Stimulated activated CD4-positive, alpha-beta T cell treated with anti-CD3 and anti-CD28 coated beads, Interleukin-4, amount 100 ng/mL, for 48 hours (primary cell): ENCODE measurements at places on chromosomes 5 and 9.

- no peak for DNase-seq
These were observed 676.3 kb upstream of the GRAMD2B start for GRCh38 chr5:125746917-125747316.

DNA sequence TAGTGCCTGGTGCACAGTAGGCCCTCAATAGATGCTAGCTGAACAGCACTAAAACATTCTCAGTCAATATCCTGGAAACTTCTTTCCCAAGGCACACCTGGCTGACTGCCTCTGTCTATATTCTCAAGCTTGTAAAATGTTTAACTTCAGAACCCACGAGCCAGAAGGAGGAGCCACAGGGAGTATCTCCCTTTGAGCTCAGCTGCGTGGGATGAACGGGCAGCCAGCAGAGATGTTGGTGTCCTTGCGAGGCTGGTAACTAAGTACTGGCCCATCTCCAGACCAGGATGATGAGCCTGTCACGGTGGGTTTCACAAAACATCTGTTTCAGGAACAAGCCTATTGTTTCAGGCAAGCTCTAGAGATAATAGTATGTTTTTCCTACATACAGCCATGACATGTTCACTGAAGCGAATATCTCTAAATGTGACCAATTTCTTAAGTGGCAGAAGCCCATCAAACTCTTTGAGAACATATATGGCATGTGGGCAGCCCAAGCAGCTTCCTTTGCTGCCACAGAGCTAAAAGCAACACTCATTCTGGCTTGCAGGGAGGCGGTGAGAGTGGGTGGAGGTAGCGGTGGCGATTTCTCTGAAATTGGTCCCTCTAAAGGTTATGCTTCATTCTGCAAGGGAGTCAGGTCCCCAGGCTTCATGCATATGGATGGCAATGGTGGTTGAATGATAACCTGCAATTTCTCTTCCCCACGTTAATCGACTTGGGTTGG is 206.2 kb downstream of the TTLL11 start:
- DNase-seq: peak; percentile 7

DNA sequence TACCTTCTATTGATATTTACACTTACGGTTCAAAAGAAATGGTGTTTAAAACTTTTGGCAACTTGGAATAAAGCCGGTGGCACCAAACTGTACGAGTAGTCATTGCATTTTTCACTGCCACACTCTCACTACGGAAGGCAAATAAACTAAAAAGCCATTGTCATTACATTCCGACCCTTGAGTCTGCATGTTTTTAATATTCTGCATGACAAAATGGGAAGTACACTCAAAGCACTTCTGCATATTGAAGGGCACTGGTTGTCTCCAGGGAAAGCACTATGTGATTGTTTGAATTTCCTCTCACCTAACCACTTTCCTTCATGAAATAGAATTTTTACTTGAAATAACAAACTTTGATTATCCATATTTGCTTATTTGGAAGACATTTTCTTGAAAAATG is 426.3 kb downstream of the CETN3 start:
- no peak for DNase-seq

DNA sequence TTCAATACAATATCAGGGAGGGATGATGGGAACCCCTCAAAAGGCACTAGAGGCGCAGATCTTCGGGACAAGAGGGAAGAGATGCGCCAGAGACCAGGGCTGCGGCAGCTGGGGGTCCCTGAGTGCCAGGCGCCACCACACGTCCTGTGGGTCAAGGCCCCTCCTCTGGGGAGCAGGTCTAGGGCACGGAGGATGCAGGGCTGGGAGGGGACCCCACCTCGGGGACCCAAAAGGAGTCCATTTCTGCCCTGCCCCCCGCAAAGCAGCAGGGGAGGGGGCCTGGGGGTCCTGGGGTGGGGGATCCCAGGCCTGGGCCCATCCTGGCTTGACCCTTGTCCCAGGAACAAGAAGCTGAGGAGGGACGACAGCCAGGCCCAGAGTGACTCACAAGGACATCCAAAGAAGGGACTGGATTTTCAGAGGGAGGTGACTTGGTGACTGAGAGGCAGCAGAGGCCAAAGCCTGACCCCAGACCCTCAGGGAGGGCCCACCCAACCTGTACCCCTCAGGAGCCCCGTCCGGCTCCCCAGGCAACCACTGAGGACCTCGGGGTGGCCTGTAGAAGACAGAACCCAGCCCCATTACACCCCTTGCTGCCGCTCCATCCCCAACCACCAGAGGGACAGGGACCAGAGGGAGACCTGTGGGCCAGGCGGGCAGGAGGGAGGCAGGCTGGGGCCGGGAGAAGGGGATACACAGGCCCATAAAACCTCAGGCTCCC is 54.2 kb downstream of the LRSAM1 start:
- peak; percentile 42 for DNase-seq

DNA sequence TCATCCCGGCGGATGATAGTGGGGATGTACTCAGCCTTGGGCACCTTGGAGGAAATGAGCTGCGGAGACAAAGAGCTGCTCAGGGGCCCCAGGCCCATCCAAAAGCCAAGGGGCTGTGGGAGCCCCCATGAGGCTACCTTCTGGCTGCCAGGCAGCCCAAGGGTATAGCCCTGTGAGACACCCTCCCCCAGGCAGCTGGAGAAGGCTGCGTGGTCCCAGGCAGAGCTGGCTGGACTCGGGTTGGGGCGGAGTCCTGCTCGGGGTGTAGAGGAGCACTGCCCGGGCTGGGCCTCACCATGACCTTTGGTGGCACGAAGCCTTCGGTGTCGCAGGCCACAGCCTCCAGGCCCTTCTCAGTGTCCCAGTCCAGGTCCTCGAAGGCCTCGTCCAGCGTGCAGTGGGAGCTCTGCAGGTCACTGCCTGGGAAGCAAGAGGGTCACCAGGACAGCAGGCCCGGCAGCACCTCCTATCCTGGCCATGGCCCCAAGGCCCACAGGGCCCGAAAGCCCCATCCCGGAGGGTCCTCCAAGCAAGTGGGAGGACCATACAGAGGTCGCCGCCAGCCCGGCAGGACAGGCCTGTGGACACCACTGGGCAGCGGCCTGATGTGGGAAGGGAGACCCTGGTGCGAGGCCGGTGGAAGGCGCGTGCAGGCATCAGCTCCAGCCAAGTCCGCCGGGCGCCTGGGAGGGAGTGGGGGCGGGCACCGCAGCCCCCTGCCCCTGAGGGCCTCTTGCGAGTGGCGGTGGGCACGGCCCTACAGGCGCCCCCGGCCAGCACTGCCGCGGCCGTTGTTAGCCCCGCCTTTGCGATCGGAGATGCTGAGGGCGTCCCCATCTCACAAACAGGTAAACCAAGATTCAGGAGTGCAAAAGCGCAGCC is 6.1 kb downstream of the NSMF start:
- no peak for DNase-seq

- no peak for DNase-seq
These were observed 200.4 kb downstream of the LRRC70 start for GRCh38 chr5:62779010-62779422.

GRCh38 chr9:12875191-12875590 is 100.4 kb downstream of the LURAP1L start:
- no peak for DNase-seq

- no peak for DNase-seq
These were observed 11.7 kb downstream of the OLFML2A start for GRCh38 chr9:124788542-124789217.

DNA sequence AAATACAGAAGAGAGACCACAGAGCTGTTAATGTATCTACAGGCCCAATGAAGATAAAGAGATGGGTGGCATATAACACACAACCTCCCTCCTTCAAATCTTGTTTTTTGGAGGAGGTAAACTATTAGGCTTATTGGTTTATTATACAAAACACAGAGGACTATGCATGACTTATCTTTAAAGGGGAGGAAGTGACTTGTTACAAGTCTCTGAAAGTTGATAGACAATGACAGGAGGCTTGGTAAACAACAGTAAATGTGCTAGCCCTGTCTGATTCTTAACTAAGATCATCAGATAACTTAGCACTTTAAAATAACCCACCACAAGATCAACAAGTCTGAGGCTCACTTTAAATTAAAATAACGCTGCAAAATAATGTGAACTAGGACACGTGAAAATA is 219.0 kb downstream of the MLLT3 start:
- no peak for DNase-seq

DNA sequence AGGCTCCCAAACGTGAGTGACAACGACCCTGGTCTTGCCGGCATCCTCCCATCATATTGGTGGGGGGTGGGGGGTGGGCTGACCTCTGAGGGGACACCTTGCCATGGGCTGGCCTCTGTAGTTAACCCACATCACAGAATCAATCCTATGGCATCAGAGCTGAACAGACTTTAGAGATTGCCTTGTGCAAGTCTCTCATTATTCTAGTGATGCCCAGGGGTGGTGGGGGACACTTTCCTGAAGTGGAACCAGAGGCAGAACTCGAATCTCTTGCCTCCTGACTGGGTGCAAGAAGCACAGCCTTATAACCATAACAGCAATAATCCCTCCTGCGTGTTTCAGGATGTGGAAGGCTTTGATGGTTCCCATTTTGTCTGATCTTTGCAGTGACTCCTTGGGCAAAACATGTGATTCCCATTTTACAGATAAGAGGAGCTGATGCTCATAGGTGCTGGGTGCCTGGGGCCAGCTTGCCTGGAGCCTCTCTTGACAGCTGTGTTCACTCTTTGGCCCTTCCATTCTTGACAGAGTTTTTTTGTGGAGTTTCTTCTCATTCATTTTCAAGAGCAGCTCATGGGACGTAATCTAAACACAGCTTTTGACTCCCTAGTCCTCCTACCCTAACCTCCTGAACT is 18.6 kb upstream of the PITX1 start:
- no peak for DNase-seq

GRCh38 chr9:6305954-6306563 is 22.1 kb upstream of the TPD52L3 start:
- DNase-seq: no peak

GRCh38 chr9:14941501-14942405 is 31.5 kb upstream of the FREM1 start:
- no peak for DNase-seq

DNA sequence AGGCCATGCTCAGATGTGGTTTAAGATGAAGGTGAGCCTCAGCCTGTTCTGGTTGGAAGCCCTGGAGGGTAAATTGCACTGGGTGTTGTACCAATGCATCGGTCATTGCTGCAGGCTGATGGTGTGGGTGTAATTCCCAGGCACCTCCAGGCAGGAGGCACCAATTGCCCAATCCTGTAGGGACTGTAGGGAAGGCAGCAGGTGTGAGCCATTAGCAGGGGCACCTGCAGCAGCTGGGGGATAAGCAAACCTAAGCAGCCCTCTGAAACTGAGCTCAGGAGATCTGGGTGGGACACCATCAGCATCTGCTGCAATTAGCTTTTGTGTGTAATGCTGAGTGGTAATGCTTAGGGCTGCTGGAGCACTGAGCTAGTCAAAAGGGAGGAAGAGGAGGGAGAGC is 190.1 kb upstream of the TBC1D2 start:
- DNase-seq: no peak

DNA sequence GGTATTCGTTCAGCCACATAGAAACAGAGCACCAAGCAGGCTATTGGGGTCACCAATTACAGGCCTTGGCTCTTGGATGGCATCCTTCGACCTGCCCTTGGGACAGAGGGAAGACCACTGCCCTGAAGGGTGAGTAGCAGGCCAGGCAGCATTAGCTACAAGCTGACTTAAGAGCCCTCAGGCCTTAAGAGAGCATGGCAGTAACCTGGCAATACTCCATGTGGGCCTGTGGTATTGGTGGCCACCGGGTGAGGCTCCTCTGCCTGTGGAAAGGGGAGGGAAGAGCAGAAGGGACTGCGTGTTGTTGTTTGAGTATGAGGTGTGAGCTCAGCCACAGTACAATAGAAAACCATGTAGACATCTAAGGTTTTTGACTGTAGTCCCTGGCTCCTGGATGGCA is 170.6 kb downstream of the MCTP1 start:
- DNase-seq: no peak

- no peak for DNase-seq
These were observed 529.7 kb upstream of the ZNF608 start for GRCh38 chr5:125276096-125276495.

GRCh38 chr9:86867804-86868313 is 79.4 kb downstream of the GAS1 start:
- DNase-seq: no peak

DNA sequence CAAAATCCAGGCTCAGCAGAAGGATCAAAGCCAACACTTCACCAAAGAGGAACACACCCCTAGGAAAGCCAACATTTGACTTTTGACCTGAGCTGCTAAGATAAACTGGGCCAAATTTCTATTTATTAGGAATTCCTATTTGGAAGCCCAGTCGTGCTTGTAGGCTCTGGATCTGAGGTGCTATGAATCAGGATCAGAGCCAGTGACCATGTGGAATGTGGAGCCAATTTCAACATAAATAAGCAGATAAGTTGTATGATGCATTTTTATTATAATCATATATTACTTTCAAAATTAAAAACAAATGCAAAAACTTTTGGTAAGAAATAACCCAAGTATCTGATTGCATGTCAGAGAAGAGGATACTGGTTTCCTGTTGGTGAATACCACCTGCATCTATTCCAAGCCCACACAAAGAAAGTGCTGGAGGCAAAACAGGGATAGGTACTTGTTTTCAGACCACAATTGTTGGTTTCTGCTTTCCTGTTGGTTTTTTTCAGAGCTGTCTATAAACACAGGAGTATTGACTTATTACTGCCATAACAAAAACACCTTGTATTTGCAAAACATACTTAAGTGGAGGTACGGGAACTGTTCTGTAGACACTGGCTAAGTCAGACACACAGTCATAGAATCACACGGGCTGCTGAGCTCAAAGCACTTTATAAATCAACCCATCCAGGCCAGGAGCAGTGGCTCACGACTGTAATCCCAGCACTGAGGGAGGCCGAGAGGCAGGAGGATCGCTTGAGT is 52.8 kb downstream of the ARL15 start:
- DNase-seq: no peak

DNA sequence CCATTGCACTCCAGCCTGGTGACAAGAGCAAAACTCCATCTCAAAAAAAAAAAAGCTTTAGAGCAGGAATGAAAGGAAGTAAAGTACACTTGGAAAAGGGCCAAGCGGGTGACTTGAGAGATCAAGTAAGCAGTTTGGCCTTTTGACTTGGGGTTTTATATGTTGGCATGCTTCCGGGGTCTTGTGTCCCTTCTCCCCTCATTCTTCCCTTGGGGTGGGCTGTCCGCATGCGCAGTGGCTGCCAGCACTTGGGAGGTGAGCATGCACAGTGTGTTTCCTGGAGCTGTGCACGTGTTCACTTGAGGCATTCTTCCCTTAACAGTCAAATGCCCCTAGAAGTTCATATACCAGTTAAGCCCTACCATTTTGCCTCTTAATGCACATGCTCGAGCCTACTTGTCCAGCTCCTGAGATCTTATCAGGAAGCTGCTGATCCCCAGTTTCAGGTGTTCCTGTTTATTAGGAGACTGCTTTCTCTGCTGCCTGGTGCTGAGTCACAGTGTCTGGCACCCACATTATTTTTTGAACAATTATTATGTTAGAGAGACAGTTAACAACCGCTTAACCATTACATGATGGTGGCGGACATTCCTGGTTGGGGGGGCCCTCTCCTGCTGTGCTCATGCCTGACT is 32.6 kb upstream of the PRRC2B start:
- DNase-seq: no peak

- no peak for DNase-seq
These were observed 150.0 kb upstream of the GNA14 start for GRCh38 chr9:77798140-77798539.

DNA sequence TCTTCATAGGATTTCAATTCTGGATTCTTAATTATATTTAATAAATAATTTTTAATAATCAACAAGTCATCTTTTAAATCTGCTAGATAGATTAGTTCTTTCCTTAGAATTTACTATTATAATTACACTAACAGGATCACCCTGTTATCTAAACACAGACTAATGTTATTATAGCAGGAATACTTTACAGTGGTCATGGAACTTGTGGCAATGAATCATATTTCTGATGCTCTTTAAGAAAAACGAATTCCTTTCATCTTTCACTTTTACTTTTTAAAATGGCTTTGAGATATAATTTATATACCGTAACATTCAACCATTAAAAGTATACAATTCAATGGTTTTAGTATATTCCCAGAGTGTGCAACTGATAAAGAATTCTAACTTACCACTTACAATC is 29.7 kb upstream of the CDK5RAP2 start:
- no peak for DNase-seq
